ENCODE measurements at places on chromosomes 5 and 9.
A peak's percentile ranks its signal among the peaks of the same experiment; 100 is the strongest.

GRCh38 chr5:2173151-2173834 is 290.6 kb upstream of the IRX4 start:
- no peak for DNase-seq

GRCh38 chr9:128159522-128159783 is 612 bp upstream of the BBLN start:
- peak; percentile 51 for DNase-seq

DNA sequence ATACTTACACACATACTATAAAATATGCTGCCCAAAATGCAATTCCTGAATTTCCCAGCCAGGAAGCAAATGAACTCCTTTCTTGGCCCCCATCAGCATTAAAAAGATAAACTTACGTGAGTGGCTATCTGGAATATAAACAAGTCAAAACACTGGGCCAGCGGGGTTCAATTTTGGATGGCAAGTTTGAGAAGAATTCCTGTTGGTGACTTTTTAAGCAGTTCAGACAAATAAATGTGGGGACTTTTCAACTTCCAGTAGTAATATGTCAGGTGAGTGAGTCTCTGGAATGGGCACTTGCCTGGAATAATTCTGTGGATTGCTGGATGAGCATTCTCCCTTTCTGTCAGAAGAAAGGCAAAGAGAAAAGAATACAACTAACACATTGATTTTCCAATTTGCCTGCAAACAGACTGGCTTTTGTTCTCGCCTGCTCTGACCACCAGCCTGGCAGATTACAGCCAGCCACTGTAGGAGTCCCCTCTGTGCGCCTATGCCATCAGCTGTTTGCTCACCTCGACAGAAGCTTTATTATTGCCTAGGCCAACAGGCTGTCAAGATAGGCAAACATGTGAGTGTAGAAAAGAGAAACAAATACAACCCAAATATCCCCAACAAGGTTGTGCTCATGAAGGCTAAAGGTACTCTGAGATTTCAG is 78.6 kb downstream of the MRPS27 start:
- DNase-seq: no peak

DNA sequence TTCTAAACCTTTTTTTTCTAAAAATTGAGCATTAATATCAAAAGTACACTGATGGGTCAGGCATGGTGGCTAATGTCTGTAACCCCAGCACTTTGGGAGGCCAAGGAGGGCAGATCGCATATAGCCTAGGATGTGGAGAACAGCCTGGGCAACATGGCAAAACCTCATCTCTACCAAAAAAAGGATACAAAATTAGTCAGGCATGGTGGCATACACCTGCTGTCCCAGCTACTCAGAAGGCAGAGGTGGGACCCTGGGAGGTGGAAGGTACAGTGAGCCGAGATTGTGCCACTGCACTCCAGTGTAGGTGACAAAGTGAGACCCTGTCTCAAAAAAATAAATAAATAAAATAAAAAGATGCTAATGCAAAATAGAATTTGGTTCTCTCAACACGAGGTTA is 49.4 kb downstream of the RAPGEF1 start:
- no peak for DNase-seq

- no peak for DNase-seq
Observed at GRCh38 chr9:98226957-98227356, 28.5 kb downstream of the TBC1D2 start.

- DNase-seq: no peak
Observed at GRCh38 chr5:25330721-25331120, 685.9 kb upstream of the CDH10 start.

- no peak for DNase-seq
Observed at GRCh38 chr9:70746316-70746715, 331.9 kb upstream of the KLF9 start.

GRCh38 chr5:176535664-176536131 is 1.5 kb downstream of the RNF44 start:
- DNase-seq: peak; percentile 61

- no peak for DNase-seq
Observed at GRCh38 chr5:113047234-113047633, 70.6 kb downstream of the DCP2 start.

- DNase-seq: peak; percentile 16
Observed at GRCh38 chr5:54551292-54551691, 33.7 kb downstream of the SNX18 start.

DNA sequence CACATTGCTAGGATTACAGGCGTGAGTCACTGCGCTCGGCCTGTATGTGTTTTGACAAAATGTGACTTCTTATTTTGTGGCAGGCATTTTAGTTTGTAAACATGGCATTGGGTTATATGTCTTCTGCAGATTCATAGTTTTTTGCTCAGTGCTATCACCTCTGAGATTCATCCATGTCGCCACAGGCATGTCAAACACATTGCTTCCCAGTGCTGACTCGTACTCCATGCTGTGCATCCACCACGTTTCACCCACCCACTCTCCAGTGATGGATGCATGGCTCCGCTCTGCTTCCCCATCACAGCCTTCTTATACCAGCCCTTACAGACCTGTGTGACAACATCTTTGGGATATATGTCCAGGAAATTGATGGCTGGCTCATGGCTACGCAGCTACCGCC is 158.8 kb downstream of the GAS1 start:
- no peak for DNase-seq

DNA sequence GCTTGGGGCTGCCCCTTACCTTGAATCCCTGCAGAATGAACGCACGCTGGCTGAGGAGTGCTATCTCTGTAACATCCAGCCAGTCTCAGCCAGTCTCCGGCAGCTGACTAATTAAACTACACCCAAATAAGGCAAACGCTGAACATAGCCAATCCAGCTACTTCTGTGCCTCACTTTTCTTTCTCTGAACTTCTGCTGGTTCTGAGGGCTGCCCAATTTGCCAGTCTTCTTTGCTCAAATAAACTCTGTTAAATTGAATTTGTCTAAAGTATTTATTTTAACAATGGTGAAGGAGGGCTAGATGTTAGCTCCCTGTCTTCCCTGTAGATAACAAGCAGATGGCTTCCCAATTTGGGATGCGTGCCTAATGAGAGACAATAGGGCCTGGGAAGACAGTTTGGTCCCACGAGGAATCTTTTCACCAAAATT is 154.0 kb upstream of the NFIL3 start:
- DNase-seq: no peak

- no peak for DNase-seq
Observed at GRCh38 chr9:72351538-72352453, 13.2 kb downstream of the ZFAND5 start.

DNA sequence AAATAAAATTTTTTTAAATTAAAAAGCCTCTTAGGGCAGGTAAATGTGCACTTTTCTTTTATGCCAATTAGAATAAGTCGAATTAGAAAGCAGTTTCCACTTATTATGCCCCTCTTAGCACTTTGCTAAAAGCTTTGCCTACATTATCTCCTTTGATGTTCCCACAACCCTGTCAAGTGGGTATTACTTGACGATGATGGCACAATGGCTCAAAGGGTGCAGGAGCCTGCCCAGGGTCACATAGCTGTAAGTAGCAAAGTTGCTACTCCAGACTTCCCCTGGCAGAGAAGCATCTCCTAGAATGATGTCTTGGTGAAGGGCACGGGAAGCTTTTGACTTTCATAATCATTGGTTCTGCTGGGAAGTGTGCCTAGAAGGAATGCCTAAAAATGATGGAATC is 18.4 kb upstream of the IQGAP2 start:
- no peak for DNase-seq

DNA sequence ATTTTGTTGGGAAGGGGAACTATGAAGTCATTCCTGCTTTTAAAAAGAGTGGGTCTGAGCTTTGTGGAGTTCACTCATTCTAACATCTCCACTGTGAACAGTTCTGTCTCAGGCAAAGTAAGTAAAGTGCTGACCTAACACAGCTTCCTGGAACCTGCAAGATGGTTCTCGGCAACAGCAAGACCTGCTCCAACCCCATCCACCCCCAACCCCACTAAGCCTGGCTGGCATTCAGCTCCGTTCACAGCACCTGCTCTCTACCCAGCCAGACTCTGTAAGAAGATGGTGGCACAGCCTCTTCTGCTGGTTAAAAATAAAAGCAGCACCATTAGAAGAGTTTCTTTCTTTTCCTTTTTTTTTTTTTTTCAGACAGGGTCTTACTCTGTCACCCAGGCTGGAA is 42.0 kb downstream of the EPB41L4B start:
- DNase-seq: no peak

DNA sequence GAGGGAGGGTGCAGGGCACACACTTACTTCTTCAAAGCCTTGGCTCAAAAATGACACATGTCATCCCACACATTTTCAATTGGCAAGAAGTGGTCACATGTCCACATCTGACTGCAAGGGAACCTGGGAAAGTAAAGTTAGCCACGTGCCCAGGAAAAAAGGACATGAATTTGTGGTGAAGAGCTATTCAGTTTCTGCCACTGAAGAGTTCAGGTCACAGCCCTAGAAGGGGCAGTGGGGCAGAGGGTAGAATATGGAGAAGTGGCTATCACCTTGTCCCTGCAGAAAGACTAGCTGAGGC is 1.9 kb upstream of the RGS14 start:
- no peak for DNase-seq

DNA sequence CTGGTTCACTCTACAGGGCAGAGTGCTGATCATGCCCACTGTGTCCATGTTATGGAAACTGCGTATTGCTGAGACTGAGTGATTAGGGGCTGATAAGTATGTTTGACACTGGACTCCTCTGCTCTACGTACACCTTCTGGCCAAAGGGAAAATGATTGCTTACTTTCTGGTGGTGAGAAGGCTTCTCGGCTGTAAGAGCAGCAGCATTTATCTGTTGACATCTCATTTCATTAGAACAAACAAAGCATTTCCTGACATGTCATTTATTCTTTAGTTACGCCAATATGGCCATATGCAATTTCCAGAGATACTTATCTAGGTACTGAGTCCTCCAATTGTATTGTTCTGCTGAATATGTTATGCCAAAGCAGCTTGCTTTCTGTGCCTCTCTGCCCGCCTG is 5.6 kb downstream of the FAXDC2 start:
- no peak for DNase-seq

DNA sequence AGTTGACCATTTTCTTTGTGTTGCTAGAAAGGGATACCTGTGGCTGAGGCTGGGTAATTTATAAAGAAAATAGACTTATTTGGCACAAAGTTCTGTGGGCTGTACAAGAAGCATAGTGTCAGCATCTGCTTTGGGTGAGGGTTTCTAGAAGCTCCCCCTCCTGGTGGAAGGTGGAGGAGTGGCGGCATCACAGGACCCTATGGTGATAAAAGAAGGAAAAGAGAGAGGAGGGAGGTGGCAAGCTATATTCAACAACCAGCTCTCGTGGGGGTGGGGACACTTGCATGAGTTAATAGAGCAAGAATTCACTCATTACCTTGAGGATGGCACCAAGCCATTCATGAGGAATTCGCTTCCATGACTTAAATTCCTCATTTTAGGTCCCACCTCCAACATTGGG is 2041.4 kb upstream of the CDH9 start:
- no peak for DNase-seq

- no peak for DNase-seq
Observed at GRCh38 chr5:63726496-63726895, 235.7 kb downstream of the HTR1A start.

DNA sequence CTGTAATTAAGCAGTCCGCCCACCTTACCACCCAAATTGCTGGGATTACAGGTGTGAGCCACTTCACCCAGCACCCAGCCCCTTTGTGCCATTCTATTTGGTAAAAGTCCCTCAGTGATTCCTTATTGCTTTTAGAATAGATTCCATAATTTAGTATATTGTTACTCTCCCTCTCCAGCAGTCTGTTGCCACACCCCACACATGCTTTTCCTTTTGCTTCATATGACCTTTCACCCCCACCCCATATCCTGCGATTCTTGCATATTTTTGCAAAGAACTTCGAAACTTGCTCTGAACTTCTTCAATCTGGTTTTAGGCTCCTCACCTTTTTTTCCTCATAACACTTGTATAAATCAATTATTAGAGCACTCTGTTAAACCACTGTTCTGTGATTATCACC is 100.2 kb downstream of the MTREX start:
- DNase-seq: no peak

DNA sequence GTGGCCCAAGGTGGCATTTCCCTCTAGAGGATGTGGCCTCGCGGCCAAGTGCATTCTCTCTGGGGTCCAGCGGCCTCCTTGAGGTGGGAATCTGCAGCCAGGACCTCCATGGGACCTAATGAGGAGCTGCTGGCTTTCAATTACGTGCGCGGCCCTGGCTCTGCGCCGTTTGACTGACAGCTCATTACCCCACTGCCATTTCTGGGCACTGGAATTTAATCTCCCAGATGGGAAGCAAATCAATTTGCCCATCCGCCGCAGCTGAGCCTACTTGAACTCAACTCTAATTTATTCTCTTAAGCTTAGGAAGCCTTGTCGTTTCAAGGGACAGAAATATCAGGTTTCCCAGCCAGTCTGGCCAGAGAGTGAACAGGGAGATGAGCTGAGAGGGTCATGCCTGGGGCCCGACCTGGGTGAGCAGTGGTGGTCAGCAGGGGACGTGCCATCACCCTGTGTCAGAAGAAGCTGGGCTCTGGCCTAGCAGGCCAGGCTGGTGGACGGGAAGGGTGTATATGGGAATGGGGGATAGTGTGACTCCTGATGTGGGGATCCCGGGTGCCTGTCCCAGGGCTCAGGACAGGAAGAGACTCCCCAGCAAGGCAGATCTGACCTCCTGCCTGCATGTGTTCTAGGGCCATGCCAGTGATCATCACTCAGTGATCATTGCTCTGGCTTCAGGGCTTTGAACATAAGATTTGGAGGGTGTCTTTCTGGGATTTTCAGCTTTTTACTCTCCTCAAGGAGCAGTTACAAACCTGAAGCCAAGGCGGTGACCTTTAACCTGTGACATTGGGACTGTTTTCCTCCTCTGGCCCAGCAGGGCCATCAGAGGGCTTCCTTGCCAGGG is 69.7 kb downstream of the MACROH2A1 start:
- no peak for DNase-seq
